ENCODE measurements at places on chromosomes 11 and 22.

GRCh38 chr11:95341221-95341620 is 110.2 kb upstream of the SESN3 start:
- no peak for DNase-seq

- DNase-seq = no peak
Observed at GRCh38 chr22:22591348-22592299, 32.6 kb upstream of the PRAME start.

- DNase-seq = no peak
Observed at GRCh38 chr11:113979431-113979830, 4.5 kb downstream of the HTR3A start.

- DNase-seq = no peak
Observed at GRCh38 chr11:64251016-64251752, at the start of gene PLCB3. Gene PLCB3, plus strand, starts transcription at chr11:64251530. Its CDS starts 120 bp downstream, at chr11:64251650.

DNA sequence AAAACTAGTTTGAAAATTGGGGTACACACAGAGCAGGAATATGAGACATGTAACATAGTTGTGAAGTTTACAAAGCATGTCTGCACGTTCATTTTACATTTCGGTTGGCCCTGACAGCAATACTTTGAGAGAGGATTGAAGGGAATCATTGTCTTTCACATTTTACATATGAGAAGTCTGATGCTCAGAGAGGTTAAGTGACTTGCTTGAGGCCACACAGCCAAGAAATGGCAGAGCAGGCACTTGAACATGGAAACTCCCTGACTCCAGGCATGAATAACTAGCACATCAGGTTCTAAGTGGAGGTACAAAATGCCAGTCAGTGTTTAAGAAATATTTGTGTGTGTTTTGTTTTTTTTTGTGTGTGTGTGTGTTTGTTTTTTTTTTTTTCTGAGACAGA is 53.6 kb downstream of the APOL3 start:
- DNase-seq = no peak

DNA sequence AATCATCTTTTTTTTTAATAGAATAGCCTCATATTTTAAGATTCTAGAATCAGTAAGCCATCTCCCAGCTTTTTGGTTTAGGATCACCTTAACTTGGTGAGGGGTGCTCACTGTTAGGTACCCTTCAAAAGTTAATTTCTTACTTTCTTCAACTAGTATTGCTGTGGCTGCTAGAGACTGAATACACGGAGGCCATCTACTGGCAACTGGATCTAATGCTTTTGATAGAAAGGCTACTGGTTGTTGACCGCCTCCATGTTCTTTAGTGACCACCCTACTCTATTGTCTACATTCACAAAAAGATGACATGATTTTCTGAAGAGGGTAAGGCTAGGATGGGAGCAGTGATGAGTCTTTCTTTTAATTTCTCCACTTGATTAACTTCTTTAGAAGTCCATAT is 16.7 kb upstream of the ALDH3B2 start:
- no peak for DNase-seq

GRCh38 chr11:70112017-70112434 is 33.9 kb downstream of the ANO1 start:
- DNase-seq = no peak

GRCh38 chr22:47006433-47006832 is 244.0 kb downstream of the TBC1D22A start:
- no peak for DNase-seq

DNA sequence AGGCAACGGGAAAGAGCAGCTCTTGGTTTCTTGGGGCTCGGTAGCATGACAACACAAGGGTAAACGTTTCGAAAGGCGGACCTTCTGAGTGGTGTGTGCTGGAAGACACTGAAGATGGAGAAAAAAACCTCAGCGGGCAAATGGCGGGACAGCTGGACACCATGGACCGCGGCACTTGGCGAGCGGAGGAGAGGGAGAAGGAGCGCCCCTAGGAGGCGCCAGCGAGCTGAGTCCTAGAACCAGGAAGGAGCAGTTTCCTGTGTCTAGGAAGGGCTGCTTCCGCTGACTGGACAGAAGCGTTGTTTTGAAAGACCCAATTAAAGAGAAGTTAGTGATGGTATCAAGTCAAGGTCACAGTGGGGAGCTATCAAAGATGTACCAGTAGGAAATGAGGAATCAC is 44.0 kb upstream of the OPCML start:
- no peak for DNase-seq

GRCh38 chr11:85821636-85822035 is 10.7 kb upstream of the SYTL2 start:
- no peak for DNase-seq

DNA sequence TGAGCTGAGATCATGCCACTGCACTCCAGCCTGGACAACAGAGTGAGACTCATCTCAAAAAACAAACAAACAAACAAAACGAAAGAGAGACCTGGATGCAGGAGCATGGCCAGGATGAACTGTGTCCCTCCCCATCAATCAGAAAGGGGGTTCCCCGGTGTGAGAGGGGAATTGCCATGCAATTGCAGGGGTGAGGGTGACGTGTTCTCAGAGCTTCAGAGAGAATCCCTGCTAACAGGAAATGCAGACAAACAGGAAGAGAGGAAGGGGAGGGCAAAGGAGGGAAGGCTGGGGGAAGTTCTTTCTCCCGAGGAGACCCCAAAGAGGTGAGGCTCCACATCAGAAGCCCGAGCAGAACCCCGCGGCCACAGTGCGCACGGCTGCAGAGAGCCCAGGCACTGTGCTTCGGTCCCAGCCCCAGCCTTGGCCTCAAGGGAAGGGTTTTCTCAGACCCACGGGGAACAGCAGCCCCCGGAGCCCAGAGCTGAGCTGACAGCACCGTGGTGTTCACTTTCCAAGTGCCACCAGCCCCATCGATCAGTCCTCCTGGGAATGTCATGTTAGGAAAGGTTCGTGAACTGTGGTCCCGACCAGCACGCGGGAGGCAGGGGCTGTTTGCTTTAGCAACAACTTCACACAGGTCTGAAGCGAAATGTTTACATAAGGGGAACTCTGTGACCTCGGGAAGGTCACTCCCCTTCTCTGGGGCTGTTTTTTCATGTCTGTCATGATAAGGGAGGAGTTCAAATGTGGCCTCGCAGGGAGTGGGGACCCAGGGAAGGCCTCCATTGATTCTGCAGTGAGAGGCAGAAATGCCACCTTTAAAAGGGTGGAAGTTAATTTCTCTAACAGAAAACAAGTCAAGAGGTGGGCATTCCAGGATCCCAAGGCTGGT is 108.0 kb upstream of the ANO1 start:
- no peak for DNase-seq

DNA sequence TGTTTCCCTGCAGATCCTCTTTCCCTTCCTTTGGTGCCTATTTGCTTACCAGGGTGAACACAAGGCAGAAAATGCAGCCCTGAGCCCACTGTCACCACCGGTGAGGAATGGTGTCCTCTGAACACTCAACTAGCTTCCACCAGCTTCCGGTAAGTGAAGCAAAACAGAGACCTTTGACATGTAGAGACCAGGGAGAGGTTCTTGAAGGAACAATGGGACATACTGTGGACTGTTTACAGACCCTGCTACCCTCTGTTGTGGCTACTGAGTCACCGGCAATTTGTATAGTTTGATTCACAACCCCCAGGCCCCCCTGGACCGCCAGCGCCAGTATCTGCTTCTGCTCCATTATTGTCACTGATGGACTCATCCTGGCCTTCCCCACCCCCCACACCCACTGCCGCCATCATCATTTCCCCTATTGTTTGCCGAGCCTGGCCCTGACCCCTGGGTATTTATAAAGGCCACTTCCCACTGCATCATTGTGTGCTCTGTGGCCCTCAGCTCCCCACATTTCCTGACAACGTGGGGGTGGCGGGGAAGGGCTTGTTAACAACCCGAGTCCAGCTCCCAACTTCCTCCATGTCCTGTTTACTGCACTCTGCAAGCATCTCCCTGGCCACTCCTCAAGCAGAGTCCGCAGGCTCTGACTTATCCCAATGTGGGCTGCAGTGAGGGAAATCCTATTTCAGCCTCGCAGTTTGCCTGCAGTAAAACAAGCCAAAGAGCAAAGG is 252.9 kb downstream of the ETS1 start:
- DNase-seq = no peak
